ENCODE measurements at places on chromosomes 5 and 9.

GRCh38 chr5:81007637-81008027 lies 47.5 kb downstream of the RASGRF2 start:
- no peak for DNase-seq

GRCh38 chr5:157596487-157596886 lies 20.9 kb upstream of the ADAM19 start:
- DNase-seq: no peak

DNA sequence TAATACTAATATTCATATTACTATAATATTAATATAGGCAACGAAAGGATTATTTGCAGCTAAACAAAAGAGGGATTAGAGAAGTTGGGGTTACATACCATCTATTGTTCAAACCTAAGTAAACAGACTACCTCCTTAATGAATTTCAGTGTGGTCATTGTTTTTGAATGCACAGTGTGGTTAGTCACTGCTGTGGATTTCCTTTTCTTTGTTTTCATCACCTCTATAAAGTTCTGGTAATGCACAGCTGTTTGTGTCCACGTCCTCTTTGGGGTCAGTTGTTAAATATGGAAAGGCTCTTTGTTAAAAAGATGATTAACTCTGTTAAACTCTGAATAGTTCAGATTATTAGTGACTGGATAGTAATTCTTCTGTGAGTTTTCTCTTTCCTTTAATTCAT lies 233.6 kb downstream of the MAST4 start:
- no peak for DNase-seq

DNA sequence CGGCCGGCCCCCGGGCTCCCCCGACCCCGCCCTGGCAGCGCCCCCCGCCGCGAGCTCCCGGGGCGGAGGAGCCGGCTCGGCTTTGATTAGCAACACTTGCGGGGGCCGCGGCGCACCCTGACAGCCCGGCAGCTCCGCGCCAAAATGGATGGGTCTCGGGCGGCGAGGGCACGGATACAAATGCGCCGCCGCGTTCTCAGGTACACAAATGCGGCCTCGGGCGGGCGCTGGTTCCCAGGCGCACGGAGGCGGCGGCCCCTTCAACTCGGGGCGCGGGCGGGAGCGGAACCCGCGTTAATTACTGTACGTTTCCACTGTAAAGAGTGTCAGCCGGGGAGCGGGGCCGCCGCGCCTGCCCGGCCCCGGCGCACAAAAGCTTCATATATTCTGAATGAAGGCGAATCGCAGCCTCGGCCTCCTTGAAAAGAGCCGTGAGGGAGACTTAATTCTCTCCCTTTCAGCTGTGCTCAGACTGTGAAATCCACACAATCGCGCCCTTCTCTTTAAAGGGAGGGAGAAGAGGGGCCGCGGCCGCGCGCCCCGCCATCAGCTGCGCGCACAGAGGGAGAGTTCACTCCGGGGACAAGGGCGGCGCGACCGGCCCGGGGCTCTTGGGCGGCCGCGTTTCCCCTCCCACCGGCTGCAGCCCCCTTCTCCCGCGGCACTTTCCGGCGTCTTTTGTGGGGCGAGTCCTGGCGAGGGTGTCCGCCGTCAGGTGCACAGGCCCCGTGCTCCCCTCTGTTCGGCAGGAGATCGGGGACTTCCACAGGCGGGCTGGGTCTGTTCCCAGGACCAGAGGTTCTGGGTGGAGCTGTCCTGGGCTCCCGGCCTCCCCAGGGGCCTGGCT lies 27.0 kb downstream of the MSX2 start:
- no peak for DNase-seq

DNA sequence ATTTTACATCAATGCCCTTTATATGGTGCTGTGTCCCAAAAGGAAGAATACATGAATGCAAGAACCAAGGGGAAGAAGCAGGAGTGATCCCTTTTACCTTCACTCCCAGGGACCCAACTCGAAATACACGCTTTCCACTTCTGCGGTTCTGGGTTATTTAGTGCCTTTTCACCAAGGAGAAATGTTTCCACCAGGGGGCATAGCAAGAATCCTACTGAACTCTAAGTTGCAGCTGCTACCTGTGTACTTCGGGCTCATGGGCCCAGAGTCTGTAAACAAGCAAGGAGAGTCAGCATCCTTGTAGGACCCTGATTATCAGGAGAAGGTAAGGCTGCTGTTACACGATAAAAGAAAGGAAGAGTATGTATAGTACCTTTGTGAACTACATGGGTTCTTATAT lies 45.7 kb downstream of the DPYSL3 start:
- no peak for DNase-seq

GRCh38 chr9:131227112-131227958 lies 49.0 kb downstream of the FAM78A start:
- DNase-seq: no peak

- DNase-seq: no peak
Observed at GRCh38 chr5:994821-995220, 13.8 kb upstream of the NKD2 start.

DNA sequence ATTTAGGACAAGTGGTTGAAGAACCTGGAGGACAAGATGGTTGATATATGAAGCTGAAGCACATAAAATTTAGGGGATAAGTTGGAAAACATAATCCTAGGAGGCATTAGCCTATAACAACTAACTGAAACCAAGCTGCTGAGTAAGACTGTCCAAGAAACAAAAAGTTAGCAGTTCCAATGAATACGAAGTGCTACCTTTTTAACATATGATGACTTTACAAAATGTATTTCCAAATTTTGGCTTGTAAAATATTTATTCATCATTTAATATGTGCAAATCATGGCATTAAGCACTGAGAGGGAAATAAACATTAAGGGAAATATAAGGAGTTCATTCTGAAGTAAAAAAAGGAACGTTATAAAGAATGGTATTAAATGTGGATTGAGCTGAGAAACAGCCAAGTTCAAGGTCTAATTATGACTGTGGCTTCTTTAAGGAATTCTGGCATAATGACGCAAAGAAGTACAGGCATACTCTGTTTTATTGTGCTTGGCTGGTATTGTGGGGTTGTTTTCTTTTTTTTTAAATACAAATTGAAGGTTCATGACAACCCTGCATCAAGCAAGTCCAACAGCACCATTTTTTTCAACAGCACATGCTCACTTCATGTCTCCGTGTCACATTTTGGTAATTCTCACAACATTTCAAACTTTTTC lies 7.7 kb downstream of the RAPGEF6 start:
- no peak for DNase-seq

GRCh38 chr9:121218357-121219027 lies 16.8 kb upstream of the RAB14 start:
- no peak for DNase-seq

- DNase-seq: no peak
Observed at GRCh38 chr9:13122756-13123369, 156.6 kb downstream of the MPDZ start.

- DNase-seq: no peak
Observed at GRCh38 chr9:128713941-128714573, 9.9 kb downstream of the ZDHHC12 start.

DNA sequence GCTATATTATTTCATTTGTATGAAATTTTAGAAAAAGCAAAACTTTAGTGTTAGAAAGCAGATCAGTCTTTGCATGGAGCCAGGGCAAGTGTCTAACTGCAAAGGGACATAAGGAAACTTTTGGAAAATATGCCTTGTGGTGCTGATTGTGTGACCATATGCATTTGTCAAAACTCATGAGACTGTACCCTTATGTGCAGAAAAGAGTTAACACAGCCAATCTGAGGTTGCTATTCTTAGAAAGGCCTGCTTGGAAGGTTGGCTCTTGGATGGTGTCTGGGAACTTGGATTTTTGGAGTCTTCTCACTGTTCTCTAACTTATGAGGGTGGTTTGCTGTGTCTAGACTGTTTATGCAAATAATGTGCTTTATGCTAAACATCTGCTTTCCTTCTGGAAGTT lies 76.6 kb downstream of the SNX18 start:
- no peak for DNase-seq

GRCh38 chr5:175629261-175629660 lies 28.6 kb upstream of the HRH2 start:
- DNase-seq: no peak

GRCh38 chr5:38979535-38979934 lies 94.7 kb downstream of the RICTOR start:
- DNase-seq: no peak

DNA sequence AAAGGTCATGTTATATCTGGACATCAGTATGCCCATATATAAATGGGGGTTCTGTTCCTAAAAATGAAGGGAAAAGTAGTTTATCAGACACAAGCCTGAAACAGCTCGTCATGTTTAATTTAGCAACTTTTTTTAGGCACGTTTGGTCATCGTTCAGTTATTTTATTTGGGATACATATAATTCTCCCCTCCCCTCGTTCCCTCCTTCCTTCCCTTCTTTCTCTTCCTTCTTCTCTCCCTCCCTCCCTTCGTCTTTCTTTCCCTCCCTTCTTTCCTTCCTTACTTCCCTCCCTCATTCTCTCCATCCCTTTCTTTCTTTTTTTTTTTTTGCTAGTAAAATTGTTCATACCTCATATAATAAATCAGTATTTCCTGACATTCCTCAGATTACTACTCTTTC lies 3.4 kb downstream of the PPWD1 start:
- no peak for DNase-seq
